ENCODE measurements at places on chromosomes 4 and X.

DNA sequence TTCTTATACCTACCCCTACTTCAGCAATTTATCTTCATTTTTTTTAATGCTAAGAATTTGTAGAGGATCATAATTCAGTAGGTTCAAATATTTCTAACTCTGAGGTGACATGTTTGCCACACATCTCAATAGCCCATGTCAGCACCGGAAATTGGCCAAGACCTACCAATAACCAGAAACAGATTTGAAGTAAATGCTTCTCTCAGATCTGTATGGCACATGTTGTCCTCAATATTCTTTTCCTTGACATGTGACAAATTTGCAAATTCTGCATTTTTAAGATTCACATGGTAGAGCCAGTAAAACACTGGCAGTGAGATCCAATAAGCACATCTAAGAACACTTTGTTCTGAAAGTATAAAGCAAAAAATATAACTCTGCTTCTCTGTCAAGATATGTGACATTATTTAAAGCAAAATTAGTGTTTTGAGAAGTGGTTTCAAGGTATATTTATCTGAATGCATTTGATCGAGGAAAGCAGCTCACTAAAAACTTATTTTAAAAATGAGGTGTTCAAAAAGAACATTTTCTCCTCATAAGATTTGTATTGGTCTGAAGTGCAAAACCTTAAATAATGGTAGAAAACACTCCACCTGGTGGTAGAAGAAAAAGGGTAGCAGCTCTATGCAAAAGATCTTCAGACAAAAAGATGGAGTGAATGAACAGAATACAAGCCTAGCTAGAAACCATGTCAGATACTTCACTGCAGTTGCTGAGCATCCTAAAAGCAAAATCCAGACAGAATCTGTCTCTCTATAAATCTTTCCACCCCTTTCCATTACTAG is 513.8 kb upstream of the FAM241A start:
- DNase-seq, result no peak

GRCh38 chr4:134720030-134720429 is 518.4 kb upstream of the PABPC4L start:
- no peak for DNase-seq

DNA sequence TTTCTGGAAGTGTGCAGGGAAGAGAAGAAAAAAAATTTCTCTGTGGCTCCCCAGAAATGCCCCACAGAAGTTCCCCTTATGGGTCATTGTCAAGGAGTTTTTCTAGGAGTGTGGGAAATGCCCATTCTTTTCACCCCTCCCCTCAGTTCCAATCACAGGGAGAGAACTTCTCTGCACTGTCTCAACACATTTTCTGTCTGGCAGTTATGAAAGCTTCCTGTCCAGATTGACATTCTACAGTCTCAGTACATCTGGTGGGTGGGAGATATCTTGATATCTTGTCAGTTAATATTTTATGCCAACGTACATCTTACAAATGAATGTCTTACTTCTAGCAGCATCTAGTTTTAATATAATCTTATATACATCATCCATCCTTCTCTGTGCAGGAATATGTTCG is 566.8 kb upstream of the AADAT start:
- no peak for DNase-seq

DNA sequence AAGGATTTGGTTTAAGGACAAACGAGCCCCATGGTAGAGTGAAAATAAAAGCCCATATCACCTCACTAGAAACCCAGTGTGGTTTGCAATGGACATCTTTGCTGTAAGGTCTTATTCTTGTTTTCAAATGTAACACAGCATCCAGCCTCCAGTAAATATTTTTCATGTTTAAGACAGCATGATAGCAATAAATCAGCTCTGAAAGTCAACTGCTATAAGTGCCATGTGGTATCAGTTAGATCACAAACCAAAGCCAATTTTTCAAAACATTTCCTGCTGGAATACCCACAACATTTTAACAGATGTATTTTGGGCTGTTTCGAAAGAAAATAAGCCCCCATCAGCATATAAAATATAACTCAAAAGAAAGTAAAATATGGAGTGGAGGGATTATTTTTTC is 24.0 kb upstream of the SCML1 start:
- DNase-seq, result no peak

DNA sequence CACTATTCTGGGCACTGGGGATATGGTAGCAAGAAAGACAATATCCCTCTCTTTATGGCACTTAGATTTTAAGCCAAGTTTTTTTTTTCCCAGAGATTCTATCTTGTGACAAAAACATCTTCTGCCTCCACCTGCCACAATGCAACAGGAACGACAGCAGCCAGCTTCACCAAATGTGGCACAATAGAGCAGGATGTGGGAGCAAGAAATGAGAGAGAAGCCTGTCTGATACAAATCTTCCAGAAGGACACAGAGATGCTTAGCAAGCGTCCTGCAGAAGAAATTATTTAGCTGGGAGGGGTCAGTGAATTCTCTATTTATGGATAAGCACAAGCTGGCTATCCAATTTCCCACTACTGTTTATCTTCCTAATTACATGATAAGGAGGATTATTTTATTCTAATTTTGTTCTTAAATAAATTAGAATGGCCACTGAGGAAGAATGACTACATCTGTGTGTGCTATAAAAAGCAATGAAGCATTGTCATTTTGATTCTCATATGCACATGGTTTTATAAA is 27.1 kb upstream of the ZNF330 start:
- DNase-seq, result no peak

DNA sequence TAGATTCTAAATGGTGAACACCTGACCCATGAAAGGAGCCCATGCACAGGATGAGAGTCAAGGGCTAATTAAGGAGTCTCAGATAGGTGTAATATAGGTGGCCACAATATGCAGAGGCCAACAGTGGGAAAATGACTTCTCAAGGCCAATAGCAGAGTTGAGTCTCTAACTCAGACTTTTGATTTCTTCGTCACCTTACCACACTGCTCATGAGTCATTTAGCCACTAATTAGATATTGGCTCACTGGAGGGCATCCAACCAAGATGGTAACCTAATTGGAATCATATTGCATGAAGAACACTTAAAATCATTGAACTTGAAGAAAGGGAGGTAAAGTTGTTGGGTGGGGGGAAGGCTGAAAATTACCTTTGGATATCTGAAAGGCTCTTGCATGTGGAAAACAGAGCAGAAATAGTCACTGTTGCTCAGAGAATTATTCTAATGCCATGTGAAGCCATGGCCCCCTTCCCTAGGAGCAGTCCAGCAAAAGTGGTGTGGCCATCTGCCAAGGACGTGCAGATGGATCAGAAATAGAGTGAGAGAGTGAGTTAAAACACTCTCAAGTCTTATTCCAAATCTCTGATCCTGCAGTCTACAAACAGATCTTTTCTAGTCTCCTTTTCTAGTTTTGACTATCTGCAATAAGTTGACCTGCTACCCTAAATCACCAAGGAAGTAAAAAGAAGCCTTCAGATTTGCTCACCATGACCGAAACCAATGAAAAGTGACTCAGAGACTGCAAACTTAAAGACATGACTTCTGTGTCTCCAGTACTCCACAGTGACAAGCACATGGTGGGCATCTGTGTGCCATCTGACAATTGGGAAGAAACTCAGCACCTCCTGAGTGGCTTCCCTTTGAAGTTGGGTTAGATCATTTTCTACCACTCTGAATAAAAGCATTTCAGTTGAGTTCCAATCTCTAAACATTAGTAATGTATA is 93.9 kb upstream of the C1QTNF7 start:
- DNase-seq, result no peak

- DNase-seq, result no peak
These were observed 504.9 kb downstream of the UBE2NL start for GRCh38 chrX:144388738-144389137.

DNA sequence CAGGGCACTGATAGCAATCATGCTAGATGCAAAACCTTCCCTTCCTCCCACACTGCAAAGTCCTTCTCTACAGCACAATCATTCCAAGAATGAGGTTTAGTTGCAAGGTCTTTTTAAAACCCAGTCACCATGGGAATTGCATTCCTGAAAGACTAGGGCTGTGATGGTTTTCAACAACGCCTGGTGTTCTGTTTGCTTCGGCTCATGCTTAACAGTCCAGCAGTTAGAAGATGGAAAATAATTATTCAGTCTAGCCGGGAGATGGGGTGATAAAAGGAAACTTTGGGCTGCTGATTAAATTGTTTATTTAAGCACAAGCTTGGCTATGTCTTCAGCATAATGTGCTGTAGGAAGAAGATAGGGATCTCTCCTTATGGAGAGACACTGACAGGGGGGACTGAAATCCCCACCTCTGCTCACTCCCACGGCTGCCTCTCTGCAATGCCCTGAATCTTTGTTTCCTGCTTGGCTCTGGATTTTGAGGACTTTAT is 211.4 kb downstream of the MID1IP1 start:
- no peak for DNase-seq

DNA sequence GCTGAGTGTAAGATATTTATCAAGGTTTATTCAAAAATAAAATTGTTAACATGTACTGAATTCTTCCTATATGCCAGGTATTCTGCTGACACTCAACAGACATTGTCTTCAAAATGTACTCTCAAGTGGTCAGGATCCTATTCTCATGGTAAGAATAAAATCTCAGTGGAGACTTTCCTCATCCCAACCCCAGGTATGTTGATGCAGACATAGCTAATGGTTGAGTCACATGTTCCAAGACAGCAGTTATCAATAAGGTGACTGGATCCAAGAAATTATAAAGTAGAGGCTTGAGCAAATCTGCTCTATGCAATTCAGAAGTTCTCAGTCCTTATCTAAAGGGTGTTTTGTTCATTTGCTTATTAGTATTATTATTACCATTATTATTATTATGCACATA is 115.2 kb upstream of the GABRA2 start:
- DNase-seq, result no peak

- DNase-seq, result no peak
These were observed 352.3 kb downstream of the PDGFC start for GRCh38 chr4:156619154-156619934.

DNA sequence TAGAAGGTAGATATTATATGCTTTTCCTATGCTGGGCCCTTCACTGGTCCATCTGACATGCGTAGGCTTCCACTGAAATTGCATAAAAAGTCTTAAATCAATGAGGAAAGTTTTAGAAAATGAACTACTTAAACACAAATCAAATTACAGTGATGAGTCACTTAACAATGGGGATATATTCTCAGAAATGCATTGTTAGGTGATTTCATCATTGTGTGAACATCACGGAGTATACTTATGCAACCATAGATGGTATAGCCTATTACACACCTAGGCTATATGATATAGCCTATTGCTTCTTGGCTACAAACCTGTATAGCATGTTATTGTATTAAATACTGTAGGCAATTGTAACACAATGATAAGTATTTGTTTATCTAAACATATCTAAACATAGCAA is 10.3 kb downstream of the STAP1 start:
- no peak for DNase-seq

DNA sequence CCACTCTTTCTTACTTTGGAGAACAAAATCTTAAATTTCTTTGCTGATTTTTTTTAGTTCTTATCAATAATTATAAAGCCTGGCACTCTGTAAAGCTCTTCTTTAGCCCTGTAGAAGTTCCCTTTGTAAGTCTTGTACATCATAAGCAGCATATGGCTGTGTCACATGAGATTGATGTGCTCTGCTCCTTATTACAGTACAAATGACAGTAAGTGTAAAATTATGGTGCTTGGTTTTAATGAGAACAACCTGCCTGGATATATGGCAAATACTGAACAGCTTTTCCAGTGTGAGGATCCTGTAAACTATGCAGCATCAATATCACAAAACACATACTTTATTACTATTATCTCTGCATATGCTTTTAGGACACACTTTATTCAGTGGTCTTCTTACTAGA is 145.9 kb upstream of the GNPDA2 start:
- DNase-seq, result no peak

DNA sequence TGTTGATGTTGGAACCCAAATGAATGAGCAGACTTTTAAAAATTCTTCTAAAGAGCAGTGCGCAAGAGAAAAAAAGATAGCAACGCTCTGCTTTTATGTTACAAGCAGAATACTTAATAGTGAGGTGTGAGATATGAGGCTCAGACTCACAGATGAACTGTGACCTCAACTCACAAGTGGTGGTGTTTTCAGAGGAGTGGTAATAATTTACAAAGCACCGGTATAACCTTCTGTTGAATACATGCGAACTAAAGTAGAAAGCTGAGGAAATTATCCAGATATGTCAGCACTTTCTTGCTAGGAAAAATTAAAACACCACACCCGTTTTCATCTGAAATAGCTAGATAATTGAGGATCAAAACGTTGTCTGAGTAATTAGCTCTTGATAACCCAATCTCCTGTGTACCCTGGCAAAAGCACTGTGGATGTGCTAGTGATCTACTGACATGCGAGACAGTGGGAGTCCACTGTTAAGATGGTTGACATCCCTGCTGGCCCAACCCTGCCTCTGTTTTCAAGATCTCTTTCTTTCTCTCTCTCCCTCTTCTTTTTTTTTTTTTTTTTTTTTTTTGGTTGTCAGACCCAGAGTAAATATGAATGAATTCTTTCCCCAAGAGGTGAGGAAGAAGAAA is 6.9 kb upstream of the TLL1 start:
- no peak for DNase-seq

DNA sequence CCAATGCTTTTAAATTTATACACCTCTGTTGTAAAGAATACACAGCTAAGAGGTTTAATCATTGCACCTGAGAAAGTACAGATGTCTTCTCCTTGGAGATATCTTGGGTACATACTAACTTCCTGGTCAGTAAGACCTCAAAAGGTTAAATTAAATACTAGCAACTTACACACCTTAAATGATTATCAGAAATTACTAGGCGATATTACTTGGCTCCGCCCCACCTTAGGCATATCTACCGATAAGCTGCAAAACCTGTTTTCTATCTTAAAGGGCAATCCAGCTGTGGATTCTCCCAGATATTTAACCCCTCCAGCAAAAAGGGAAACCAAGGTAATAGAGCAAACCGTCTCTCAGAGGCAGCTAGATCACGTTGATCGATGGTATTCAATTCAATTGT is 819.4 kb downstream of the FAM133A start:
- no peak for DNase-seq

- DNase-seq, result no peak
These were observed 77.4 kb downstream of the CLNK start for GRCh38 chr4:10607206-10607605.

- DNase-seq, result no peak
These were observed 49.4 kb downstream of the SPINK2 start for GRCh38 chr4:56772134-56772533.

DNA sequence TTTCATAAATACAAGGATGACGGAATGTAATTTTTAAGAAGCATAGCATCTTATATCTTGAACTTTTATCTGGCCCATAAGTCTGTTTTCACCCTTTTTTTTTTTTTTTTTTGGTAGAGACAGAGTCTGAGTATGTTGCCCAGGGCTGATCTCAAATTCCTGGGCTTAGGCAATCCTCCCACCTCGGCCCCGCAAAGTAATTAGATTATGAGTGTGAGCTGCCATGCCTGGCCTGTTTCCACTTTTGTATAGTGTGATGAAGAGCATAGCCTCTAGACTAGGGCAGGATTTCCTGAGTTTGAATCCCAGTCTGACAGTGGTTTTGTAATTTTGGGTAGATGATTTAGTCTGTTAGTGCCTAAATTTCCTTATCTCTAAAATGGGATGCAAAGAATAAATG is 11.0 kb downstream of the STIM2 start:
- DNase-seq, result no peak

GRCh38 chrX:1576201-1576992 is 15.0 kb upstream of the AKAP17A start:
- DNase-seq, result no peak

Data from GDM1 (cell line).